ENCODE measurements at places on chromosomes 11 and 22. TPM values are rescaled to one million over a fixed set of nuclear protein-coding genes. Genes with fewer than 3 reads are reported as not detected.

GRCh38 chr11:110901441-110901840, 189.2 kb upstream of the ARHGAP20 start:
- no peak for DNase-seq
- H3K27me3 ChIP-seq, result peaks cover 5% of the 10 kb centered on the region
- H3K27ac ChIP-seq, result no peak overlapping the region
- peaks cover 13% of the 10 kb centered on the region for H3K4me1 ChIP-seq

DNA sequence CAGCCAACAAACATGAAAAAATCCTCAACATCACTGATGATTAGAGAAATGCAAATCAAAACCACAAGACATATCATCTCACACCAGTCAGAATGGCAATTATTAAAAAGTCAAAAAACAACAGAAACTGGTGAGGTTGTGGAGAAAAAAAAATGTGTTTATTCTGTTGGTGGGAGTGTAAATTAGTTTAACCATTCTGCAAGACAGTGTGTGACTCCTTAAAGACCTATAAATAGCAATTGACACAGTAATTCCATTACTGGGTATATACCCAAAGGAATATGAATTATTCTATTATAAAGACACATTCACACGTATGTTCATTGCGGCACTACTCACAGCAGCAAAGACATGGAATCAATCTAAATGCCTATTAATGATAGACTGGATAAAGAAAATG, 427.3 kb upstream of the CHORDC1 start:
- DNase-seq, result no peak
- no peaks in the 10 kb centered on the region for H3K36me3 ChIP-seq
- no peaks in the 10 kb centered on the region for H3K27me3 ChIP-seq
- H3K4me1 ChIP-seq, result no peaks in the 10 kb centered on the region
- H3K27ac ChIP-seq, result no peak overlapping the region

DNA sequence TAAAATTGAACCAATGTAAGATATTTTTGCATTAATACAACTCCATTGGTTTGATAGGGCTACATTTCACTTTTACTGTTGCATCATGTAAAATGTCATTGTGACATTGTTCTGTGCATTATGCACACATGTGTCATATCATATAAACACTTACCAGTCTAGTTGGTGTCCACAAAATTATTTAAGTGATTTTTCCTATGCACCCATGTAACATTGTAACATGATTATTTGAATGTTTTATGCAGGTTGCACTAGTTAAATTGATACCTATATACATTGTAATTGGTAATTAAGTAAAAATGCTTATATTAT, 9.6 kb upstream of the BIRC3 start:
- no peaks in the 10 kb centered on the region for H3K27me3 ChIP-seq
- no peaks in the 10 kb centered on the region for H3K36me3 ChIP-seq
- H3K4me3 ChIP-seq, result no peak overlapping the region
- DNase-seq, result no peak

DNA sequence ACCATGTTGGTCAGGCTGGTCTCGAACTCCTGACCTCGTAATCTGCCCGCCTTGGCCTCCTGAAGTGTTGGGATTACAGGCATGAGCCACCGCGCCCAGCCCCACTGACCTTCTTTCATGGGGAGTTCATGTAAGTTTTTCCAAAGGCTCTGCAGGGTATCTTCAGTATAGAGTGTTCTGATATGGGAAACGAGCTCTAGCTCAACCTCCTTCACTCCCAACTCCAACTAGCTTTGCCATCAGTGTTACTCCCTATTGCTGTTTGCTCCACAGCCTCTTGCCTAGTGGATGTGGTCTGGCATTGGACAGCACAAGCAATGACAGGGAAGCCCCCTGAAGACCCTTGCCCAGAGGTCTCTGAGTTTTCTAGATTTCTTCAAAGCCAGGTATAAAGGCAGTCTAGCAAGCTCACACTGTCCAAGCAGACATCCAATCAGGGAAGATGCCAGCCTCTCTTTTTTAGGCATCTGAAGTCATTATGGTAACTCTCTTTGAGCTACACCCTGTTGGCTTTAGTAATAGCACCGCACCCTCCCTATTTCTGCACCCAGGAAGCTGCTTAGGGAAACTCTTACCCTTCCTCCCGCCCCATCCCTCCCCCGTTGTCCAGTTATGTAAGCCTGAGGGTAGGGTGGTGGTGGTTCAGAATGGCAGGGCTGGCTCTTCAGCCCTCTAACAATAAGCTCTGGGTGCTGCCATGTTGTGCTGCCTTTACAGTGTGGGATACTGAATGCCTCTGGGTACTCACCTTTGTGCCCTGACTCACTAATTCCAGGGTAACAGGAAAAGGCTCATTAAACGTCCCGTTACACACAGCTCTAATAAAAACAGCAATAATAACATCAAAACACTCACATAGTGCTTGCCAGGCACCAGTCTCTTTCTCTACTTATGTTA, 41.4 kb upstream of the CLDN5 start:
- H3K36me3 ChIP-seq, result no peaks in the 10 kb centered on the region
- H3K27me3 ChIP-seq, result peaks cover 4% of the 10 kb centered on the region
- no peak for DNase-seq

GRCh38 chr11:14612694-14613093, 30.9 kb upstream of the PDE3B start:
- no peak for DNase-seq
- H3K4me3 ChIP-seq, result no peak overlapping the region
- no peaks in the 10 kb centered on the region for H3K27me3 ChIP-seq
- no peak overlapping the region for H3K27ac ChIP-seq

DNA sequence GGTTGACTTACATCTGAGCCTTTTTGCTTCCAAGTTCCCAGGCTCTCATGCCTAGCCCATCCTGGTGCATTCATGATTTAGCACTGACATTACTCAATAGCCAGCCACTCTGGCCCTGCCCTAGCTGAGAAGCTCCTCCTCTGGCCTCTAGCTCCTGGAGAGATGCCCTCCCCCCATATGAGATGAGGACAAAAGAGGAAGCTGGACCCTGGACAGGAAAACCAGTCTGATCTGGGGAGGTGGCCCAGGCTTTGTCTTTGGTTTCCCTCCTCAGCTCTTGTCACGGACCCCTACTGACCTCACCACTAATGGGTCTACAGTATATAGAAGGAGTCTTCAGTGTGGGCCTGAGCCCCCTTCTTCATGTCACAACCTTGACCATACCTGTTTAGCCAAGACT, 3.0 kb downstream of the RHOG start:
- H3K36me3 ChIP-seq, result peaks cover 2% of the 10 kb centered on the region
- H3K4me1 ChIP-seq, result peaks cover 24% of the 10 kb centered on the region
- no peak overlapping the region for H3K27ac ChIP-seq
- no peak overlapping the region for H3K4me3 ChIP-seq
- no peaks in the 10 kb centered on the region for H3K27me3 ChIP-seq
- no peak for DNase-seq

- peak; percentile 36 for DNase-seq
- no peak overlapping the region for H3K4me3 ChIP-seq
- H3K4me1 ChIP-seq, result peaks cover 5% of the 10 kb centered on the region
- no peak overlapping the region for H3K27ac ChIP-seq
Observed at GRCh38 chr11:11608783-11609232, 13.0 kb downstream of the GALNT18 start.

DNA sequence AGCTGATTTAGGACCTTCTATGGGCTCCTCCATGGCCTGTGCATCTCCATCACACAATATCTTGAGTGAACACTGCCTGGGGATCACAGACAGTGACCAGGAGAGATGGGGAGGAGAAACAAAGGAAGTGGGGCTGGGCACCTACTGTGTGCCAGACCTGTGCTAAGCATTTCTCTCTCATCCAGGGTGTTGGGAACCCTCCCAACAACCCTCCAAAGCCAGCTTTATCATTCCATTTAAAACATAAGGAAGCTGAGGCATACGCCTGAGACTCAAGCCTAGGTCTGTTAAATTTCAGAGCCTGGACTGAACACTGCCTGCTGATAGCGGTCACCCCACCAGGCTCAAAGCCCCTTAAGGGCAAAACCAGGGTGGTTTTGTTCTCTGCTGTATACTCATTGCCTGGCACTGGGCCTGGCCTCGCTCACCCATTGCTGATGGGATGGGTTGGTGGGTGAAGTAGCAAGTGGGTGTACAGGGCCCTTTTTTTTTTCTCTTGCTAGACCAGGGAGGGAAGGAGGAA, 130.1 kb downstream of the MN1 start:
- no peak for DNase-seq
- H3K27me3 ChIP-seq, result no peaks in the 10 kb centered on the region
- no peak overlapping the region for H3K27ac ChIP-seq

DNA sequence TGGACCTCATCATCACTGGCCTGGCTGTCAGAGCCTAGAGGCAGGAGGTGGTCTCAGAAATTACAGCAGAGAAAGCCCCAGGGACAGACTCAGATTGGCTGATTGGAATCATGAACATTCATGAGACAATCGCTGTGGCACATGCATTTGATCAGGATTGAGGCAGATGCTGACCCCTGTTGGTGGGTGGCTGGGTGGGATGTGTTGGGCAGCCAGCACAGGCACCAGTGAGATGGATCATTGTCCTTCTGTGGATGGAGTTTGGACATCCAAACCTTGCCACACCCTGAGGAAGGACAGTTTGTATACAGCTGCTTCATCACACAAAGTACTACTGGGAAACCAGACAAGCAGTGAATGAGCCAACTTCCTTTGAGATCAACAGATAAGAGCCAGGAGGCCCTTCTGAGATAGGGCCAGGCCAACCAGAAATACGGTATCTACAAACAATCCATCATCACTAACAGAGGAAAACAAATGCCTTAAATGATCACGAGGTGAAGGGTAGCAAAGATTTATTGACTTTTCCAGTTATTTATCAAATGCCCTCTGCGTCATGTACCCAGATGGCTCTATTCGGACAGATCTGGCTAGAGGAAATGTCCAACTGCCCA, 17.3 kb downstream of the COMMD9 start:
- H3K27ac ChIP-seq, result no peak overlapping the region
- H3K36me3 ChIP-seq, result peaks cover 12% of the 10 kb centered on the region
- no peak for DNase-seq
- H3K4me1 ChIP-seq, result no peaks in the 10 kb centered on the region
- H3K27me3 ChIP-seq, result no peaks in the 10 kb centered on the region

TRIM49 gene
- 0.24 TPM for total RNA-seq
